Activated naive CD8-positive, alpha-beta T cell treated with anti-CD3 and anti-CD28 coated beads, Interleukin-2, amount 50 U/mL, for 24 hours (primary cell): ENCODE measurements at places on chromosomes 12 and 14.

- DNase-seq, result no peak
- no peaks in the 10 kb centered on the region for H3K4me1 ChIP-seq
- H3K27ac ChIP-seq, result no peak overlapping the region
- H3K27me3 ChIP-seq, result no peaks in the 10 kb centered on the region
These were observed 269.4 kb upstream of the NOVA1 start for GRCh38 chr14:26867171-26867757.

DNA sequence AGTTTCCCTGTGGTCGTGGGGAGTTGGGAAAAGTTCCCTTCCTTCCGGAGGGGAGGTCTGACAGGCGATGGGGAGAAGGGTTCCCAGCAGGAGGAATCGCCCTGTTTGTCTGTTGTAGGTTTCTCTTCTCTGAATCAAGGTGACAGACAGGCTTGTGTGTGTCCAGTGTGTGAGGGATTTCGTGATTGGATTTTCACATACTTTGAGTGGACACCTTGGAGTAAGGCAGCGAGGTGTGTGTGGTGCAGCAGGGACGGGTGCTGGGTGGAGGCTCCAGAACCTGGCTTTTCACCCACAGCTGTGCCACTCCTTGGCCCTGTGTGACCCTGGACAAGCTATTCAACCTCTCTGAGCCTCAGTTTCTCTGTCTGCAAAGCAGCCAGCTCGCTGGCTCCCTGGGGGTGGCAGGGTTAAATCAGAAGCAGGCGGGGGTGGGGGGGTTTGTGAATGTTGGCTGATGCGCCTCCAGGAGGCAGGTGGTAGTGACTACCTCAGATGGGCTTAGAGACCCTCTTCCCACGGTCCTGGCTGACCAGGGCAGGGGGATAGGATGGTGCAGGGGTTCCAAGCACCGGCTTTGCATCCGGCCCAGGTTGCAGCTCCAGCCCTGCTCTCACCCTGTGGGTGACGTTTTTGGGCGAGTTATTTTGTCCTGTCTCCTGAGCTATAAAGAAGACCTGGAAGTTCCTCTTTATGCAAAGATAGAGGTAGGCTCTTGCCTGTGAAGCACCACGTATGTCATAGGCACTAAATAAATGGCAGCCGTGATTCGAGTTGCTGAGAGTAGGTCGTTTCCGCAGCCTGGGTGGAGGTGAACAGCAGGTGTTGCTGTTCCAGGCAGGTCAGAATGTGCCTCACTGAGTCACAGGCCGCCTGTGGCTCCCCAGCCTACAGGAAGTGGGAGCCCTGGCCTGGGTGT, 679 bp downstream of the BDKRB2 start:
- H3K27ac ChIP-seq, result no peak overlapping the region
- peaks cover 6% of the 10 kb centered on the region for H3K4me1 ChIP-seq
- H3K27me3 ChIP-seq, result peaks cover 32% of the 10 kb centered on the region
- no peaks in the 10 kb centered on the region for H3K36me3 ChIP-seq

GRCh38 chr14:28375295-28375694, 391.3 kb upstream of the FOXG1 start:
- no peaks in the 10 kb centered on the region for H3K36me3 ChIP-seq
- no peaks in the 10 kb centered on the region for H3K27me3 ChIP-seq
- H3K4me1 ChIP-seq, result no peaks in the 10 kb centered on the region
- H3K4me3 ChIP-seq, result no peak overlapping the region

- DNase-seq, result no peak
- H3K36me3 ChIP-seq, result peaks cover 1% of the 10 kb centered on the region
- peaks cover 35% of the 10 kb centered on the region for H3K27me3 ChIP-seq
- H3K4me1 ChIP-seq, result no peaks in the 10 kb centered on the region
These were observed 45.0 kb upstream of the OR6J1 start for GRCh38 chr14:22689199-22689598.

- peaks cover 10% of the 10 kb centered on the region for H3K36me3 ChIP-seq
- DNase-seq, result no peak
- peak overlapping the region; percentile 47 for H3K4me3 ChIP-seq
- peak overlapping the region; percentile 78 for H3K27ac ChIP-seq
- H3K4me1 ChIP-seq, result peaks cover 87% of the 10 kb centered on the region
- no peaks in the 10 kb centered on the region for H3K27me3 ChIP-seq
These were observed 5.5 kb upstream of the GPR68 start for GRCh38 chr14:91249841-91250616.

DNA sequence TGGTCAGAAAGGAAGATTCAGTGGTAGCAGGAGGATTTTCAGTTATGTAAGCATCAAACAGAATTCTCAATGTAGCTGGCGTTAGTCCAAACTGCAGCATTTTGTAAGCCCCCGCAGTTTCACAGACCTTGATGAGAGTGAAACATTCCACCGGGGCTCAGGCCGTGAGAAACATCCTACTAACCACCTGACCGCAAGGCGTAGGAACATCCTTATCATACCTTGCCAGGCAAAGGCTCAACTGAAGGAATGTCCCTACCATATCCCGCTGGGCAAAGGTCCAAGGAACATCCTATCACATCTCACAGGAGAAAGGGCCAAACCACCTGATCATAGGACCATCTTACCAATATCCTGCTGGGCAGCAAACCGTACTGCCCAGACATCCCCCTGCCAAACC, 624.8 kb upstream of the TMEM132C start:
- H3K4me3 ChIP-seq, result no peak overlapping the region
- H3K27ac ChIP-seq, result no peak overlapping the region
- no peak for DNase-seq
- no peaks in the 10 kb centered on the region for H3K27me3 ChIP-seq

GRCh38 chr12:21823581-21823980, 49.1 kb upstream of the KCNJ8 start:
- no peaks in the 10 kb centered on the region for H3K4me1 ChIP-seq
- H3K27ac ChIP-seq, result no peak overlapping the region
- no peak for DNase-seq
- H3K4me3 ChIP-seq, result no peak overlapping the region

DNA sequence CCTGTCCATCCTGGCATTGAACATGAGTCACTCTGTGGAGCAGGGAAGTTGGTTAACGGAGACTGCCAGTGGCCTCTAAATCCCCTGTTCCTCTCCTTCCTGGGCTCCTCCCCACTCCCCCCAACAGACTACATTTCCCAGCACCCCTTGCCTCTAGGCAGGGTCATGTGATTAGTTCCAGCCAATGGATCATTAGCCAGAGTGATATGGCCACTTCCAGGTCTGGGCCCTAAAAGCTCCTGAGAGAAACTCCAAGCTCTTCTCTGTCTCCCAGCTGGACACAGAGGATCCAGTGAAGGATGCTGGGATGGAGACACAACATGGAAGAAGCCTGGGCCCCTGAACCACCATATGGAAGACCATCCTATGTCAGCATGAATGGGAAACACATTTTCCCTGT, 54.4 kb upstream of the RFLNA start:
- H3K4me3 ChIP-seq, result no peak overlapping the region
- H3K27me3 ChIP-seq, result peaks cover 7% of the 10 kb centered on the region
- no peak for DNase-seq
- no peaks in the 10 kb centered on the region for H3K36me3 ChIP-seq

DNA sequence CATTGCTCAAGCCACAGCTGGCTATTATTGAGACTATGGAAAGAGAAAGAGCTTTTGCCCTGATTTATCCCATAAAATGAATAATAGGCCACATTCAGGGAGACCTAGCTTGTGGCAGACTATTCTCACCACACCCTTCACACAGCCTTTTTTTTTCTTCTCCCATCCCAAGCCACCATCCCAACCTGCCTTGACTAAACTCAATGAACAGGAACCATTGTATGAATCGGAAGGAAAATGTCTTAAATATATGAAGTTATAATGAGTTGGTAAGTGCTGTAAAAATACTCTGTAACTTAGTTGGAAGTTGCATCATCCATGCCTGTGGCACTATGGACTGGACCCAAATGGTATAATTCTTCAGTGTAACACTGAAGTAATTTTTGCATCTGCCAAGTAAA, 338.4 kb downstream of the RAD51B start:
- H3K4me1 ChIP-seq, result no peaks in the 10 kb centered on the region
- H3K27me3 ChIP-seq, result no peaks in the 10 kb centered on the region
- DNase-seq, result no peak
- no peak overlapping the region for H3K27ac ChIP-seq
- no peak overlapping the region for H3K4me3 ChIP-seq

DNA sequence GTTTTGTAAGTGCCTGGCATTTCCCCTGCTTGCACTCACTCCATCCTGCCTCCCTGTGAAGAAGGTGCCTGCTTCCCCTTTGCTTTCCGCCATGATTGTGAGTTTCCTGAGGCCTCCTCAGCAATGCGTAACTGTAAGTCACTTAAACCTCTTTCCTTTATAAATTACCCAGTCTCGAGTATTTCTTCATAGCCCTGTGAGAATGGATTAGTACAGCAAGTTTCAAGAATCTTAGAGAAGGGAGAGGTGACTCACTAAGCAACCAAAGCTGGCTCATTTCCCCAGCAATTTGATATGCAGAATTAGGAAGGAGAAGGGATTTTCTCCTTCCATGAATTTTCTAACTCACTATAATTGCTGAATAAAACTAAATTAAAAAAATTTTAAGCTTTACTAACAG, 251.0 kb upstream of the FOXG1 start:
- no peak overlapping the region for H3K4me3 ChIP-seq
- H3K27ac ChIP-seq, result no peak overlapping the region
- no peaks in the 10 kb centered on the region for H3K27me3 ChIP-seq
- DNase-seq, result no peak

GRCh38 chr12:100859063-100859627, 64.6 kb downstream of the ANO4 start:
- no peak overlapping the region for H3K27ac ChIP-seq
- H3K4me3 ChIP-seq, result no peak overlapping the region
- no peaks in the 10 kb centered on the region for H3K36me3 ChIP-seq
- no peaks in the 10 kb centered on the region for H3K4me1 ChIP-seq
- H3K27me3 ChIP-seq, result no peaks in the 10 kb centered on the region
- DNase-seq, result no peak

DNA sequence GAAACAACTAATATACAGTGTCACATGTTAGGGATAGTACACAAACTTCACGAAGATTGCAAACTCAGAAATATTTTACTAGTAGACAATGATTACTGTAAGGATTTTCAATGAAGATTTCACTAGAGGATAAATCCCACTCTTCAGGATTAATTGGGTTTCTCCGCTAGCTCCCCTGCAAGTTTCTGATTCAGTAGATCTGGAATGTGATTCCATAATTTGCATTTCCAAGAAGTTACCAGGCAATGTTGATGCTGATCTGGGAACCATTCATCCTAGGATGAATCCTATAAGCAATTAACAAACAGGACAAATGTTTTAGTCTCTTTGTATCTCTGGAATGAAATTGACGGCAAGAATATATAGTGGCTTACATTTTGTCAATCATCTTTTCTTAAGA, 272.4 kb downstream of the ALX1 start:
- no peaks in the 10 kb centered on the region for H3K36me3 ChIP-seq
- no peaks in the 10 kb centered on the region for H3K4me1 ChIP-seq
- H3K27me3 ChIP-seq, result no peaks in the 10 kb centered on the region
- H3K4me3 ChIP-seq, result no peak overlapping the region
- DNase-seq, result no peak
- no peak overlapping the region for H3K27ac ChIP-seq

DNA sequence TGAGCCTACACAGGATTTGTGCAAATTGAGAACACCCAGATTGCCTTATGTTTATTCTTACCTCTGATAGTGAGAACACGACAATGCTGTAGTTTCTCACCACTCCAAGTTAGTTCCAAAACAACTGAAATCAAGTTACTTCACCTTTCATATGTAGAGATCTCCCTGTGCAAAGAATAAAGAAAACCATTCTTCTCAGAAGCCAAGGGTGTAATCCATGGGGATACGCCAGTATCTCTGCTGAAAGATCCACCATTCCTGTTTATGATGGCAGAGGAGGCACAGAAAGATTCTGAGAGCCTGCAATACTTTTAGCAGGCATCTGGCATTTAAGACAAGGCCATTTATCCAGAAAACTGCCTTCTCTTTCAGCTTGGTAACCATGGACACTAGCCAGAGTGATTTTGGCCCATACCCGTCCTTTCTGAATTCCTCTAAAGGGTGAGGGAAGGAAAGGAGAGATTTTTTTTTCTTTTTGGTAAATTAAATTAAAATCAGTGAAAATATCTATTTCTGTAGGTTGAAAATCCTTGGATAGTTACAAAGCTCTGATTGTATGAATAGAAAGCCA, 355.4 kb upstream of the FAR2 start:
- no peaks in the 10 kb centered on the region for H3K4me1 ChIP-seq
- H3K36me3 ChIP-seq, result no peaks in the 10 kb centered on the region
- H3K27ac ChIP-seq, result no peak overlapping the region
- H3K27me3 ChIP-seq, result peaks cover 4% of the 10 kb centered on the region
- no peak for DNase-seq

- no peak overlapping the region for H3K27ac ChIP-seq
- peaks cover 5% of the 10 kb centered on the region for H3K4me1 ChIP-seq
- H3K36me3 ChIP-seq, result no peaks in the 10 kb centered on the region
- no peak overlapping the region for H3K4me3 ChIP-seq
These were observed 4.1 kb upstream of the LYZ start for GRCh38 chr12:69343885-69344612.

- no peak overlapping the region for H3K4me3 ChIP-seq
- no peaks in the 10 kb centered on the region for H3K36me3 ChIP-seq
- peaks cover 16% of the 10 kb centered on the region for H3K27me3 ChIP-seq
- no peaks in the 10 kb centered on the region for H3K4me1 ChIP-seq
- DNase-seq, result no peak
These were observed 27.0 kb upstream of the TMEM260 start for GRCh38 chr14:56552615-56553014.

DNA sequence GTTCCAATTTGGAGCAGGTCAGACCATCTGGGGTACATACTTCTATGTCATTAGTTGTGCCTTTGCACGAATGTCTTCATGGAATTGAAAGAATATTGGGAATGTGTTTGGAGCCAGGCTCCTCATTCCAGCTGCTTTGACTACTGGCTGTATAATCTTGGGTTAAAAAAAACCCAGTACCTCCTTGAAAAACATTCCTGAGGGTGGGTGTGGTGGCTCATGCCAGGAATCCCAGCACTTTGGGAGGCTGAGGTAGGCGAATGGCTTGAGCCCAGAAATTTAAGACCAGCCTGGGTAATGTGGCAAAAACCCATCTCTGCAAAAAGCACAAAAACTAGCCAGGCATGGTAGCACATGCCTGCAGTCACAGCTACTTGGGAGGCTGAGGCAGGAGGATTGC, 125.6 kb downstream of the TTC8 start:
- peaks cover 3% of the 10 kb centered on the region for H3K27me3 ChIP-seq
- no peak for DNase-seq
- H3K36me3 ChIP-seq, result peaks cover 2% of the 10 kb centered on the region
- H3K4me1 ChIP-seq, result no peaks in the 10 kb centered on the region
- no peak overlapping the region for H3K27ac ChIP-seq

DNA sequence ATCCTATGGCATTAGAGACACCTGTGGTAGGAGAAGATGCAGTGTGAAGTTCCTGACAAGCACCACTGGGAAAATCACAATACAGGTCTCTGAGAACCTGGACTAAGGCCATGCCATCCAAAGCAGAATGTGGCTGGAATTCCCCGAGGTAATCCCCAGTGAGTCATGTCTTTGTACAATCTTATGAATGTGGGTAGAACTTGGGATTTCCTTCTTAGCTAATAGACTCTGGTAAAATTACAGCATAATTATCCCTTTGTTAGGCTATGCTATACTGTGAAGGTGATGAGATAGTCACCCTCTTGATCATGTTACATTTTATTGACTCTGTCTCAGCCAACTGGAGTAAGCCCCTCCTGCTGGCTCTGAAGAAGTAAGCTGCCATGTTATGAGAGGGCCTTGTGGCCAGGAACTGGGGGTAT, 224.3 kb upstream of the DCN start:
- no peak overlapping the region for H3K27ac ChIP-seq
- peak; percentile 15 for DNase-seq
- H3K36me3 ChIP-seq, result no peaks in the 10 kb centered on the region
- no peaks in the 10 kb centered on the region for H3K27me3 ChIP-seq

GRCh38 chr12:30010071-30011052, 226.6 kb upstream of the TMTC1 start:
- H3K4me3 ChIP-seq, result no peak overlapping the region
- H3K27ac ChIP-seq, result no peak overlapping the region
- H3K27me3 ChIP-seq, result no peaks in the 10 kb centered on the region
- DNase-seq, result no peak
